ENCODE measurements at places on chromosomes 3 and 15.

GRCh38 chr3:150635076-150635475, 32.0 kb downstream of the SELENOT start:
- DNase-seq: no peak

GRCh38 chr15:58588096-58588495, 156.3 kb downstream of the LIPC start:
- DNase-seq: no peak

DNA sequence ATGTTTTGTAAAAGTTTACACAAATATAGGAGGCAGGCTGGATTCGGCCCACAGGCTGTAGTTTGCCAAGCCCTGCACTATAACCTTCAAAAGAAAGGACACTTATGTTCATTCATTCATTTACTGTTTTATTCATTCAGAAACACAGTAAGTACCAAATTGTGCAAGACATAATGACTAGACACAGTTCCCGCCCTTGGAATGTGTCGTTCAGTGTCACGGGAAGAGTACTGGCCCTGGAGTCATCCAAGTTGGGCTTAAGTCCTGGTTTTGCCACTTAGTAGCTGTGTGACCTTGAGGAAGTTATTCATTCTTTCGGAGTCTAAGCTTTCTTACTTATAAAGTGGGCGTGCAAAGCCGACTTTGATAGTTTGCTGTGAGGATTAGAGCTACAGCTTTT, 22.0 kb downstream of the COLQ start:
- DNase-seq: no peak

- no peak for DNase-seq
Measured at GRCh38 chr3:105152987-105153386, 213.7 kb upstream of the ALCAM start.

DNA sequence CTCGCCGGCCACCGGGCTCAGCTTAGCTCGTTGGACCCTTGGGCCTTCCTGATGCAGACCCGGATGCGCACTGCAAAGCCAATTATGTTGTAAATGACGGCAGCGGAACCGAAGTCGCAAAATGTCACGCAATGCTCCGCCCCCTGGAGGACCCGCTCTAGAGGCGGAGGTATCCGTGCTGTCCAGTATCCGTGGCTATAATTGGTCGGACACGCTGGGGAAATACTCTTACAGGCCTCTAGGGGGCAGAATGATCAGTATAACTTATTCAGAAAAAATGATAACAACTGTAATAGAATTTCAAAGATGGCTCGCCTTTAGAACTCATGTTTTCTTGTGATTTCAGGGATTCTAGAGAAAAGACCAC, at the start of gene PRR23B:
Gene PRR23B, minus strand, starts transcription at position 59 of the 367 bp plus-strand sequence. CDS start 265 bp downstream, outside the sequence.
- no peak for DNase-seq

DNA sequence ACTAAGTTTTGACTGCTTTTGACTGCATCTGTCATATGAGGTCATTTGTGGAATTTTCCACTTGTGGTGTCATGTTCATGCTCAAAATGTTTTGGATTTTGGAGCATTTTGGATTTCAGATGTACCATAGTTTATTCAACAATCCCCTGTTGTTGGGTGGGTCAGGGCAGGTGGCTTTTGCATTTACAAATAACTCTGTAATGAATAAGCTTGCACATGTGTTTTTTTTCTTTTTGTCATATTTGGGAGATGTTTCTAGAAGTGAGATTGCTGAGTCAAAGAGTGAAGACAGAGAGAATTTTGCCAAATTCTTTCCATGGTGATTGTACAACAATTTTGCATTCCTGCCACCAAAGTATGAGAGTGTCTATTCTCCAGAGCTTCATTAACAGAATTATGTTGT, 62.4 kb upstream of the ADPGK start:
- peak; percentile 3 for DNase-seq
